Activated gamma-delta T cell treated with anti-CD3 and anti-CD28 coated beads, Interleukin-2, amount 50 U/mL, for 16 hours (primary cell): ENCODE measurements at places on chromosomes 6 and 20.

DNA sequence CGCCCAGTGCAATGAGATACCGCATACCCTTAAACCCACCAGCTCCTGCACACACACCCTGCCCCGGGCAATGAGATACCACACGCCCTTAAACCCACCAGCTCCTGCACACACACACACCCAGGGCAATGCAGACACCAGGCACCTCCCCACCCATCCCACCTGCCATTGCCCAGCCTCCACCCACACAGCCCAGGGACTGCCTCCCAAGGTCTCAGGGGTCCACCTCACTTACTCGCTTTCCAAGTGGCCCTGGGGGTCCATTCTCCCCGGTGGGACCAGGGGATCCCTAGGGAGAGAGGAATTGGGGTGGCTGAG, 24.0 kb downstream of the COL11A2 start:
- no peak for DNase-seq

GRCh38 chr6:154909821-154910220, 85.3 kb upstream of the TIAM2 start:
- no peak for DNase-seq

DNA sequence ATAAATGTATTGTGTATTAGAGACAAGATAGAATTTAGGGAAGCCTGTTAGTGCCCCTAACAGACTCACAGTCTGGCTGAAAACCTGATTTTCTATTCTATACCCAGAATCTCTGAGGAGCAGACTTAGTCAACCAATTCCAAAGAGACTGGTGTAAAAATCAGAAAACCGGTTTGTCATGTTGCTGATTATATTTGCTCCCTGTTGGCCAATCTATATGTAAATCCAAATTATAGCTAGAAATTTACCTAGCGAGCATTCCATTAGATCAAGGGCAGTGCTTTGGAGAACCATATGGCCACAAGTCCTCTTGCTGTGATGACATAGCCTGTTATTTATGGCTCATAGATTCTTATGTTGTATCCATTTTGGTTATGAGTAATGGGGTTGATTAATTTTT, 4.8 kb downstream of the NFYA start:
- DNase-seq: no peak

GRCh38 chr20:1296922-1297321, 30.8 kb downstream of the SNPH start:
- DNase-seq: no peak

- no peak for DNase-seq
Observed at GRCh38 chr6:170187669-170188566, 103.0 kb downstream of the DLL1 start.

- DNase-seq: no peak
Observed at GRCh38 chr6:81831274-81831673, 78.8 kb upstream of the TENT5A start.

- no peak for DNase-seq
Observed at GRCh38 chr6:30348957-30349356, 4.0 kb downstream of the RPP21 start.

- no peak for DNase-seq
Observed at GRCh38 chr6:24931296-24931695, 4.5 kb downstream of the RIPOR2 start.

DNA sequence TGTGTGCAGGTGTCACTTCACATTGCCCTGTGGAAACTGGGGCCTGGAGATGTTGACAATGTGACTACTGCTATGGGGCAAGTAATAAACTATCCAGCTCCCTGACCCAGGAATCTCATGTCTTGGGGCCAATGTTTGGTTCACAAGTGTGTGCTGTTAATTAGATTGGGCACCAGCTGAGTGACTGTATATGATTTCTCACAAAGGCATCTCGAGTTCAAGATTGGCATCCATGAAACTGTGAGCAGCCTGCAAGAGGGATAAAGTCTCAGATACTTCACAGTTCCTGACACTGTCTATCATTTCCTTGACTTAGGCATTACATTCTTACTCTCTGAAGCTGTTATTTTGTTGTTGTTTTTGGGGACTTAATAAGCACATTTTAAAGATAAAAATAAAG, 264.0 kb downstream of the PRKN start:
- DNase-seq: no peak
